ENCODE measurements at places on chromosomes 11 and 22.

DNA sequence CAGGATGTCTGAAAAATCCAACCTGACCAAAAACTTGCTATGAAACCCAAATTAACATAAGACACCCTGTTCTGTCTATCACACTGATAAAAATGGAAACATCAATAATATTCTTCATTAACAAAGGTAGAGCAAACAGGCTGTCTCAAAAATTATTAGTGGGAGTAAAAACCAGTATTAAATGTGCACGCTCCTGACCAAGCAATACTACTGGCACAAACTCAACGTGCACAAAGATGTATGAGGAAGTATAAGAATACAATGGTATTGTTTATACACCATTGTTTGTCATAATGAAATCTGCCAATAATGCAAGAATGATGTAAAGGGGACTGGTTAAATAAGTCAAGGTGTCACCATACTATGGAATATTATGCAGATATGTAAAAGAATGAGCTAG, 288.5 kb downstream of the MN1 start:
- DNase-seq, result no peak

GRCh38 chr11:121586750-121587149, 134.0 kb upstream of the SORL1-AS1 start:
- DNase-seq, result no peak

DNA sequence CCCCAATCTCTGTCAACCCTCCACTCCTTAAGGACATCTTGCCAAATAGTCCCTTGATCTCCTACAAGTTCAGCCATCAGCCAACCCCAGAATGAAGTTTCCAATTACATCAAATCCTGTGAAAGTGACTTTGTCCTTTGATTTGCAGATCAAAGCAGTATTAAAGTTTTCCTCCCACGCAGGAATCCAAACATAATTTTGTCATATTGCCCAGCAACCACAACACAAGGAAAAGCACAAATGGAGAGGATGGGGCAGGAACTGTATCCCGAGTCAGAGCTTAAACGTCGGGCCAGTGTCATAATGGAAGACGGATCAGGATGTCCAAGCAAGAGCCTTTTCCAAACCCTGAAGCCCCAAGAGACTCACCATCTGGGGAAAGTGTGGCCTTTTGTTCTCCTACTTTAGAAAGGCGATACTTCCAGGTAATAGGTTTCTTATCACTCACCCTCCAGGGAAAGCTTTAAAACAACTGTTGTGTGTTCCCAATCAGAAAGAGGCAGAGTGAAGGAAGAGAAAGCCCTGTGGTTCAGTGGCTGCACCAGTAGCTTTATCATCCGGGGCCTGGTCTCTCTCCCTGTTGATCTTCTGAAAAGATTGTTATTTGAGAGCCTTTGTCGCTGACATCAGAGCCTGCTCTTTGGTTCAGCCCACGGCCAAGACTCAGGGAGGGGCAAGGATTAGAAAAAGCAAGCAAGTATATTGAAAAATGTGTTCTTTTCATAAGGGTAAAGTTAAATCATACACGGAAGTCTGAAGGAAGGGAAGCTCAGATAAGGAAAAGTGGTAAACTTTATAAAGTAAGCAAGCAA, 41.7 kb downstream of the EXPH5 start:
- no peak for DNase-seq

GRCh38 chr11:120710354-120711131, 199.0 kb downstream of the GRIK4 start:
- DNase-seq, result no peak

DNA sequence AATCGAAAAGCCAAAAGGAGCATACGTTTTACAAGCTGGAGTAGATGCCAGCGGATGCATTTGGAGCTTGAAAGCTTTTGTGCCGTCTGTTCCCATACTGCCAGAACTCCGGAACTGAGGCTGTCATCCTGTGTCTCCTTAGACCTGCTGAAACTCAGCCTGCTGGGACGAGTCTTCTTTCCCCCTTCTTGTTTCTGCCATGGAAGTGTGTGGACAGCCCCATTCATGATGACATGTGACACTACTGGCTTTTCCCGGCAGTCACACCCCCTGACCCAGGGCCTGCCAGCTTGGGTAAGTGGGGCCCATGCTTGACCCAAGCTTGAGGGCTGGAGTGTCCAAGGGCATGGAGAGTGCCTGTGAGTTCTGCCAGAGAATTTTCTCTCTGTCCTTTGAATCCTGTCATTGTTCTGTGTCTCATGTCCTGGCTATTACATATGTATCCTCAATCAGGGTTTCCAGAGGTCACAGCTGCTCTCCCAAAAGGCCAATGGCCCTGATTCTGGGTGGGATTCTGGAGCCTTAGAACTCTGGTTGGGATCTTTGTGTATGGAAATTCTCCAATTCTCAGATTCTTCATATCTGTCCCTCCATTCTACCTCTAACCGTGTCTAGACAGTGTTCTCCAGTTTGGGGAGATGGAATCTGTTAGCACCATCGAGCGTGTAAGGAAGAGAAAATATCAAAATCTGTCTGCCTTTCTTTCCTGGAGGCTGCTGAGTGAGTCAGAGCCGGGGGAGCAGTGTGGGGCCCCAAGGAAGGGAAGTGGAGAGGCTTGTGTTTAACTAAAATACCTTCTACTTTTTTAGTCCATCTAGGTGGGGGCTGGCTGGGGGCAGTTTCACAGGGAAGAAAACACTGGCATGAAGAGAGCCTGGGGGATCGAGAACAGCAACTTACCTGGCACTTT, 73.2 kb downstream of the KIAA1671 start:
- no peak for DNase-seq

DNA sequence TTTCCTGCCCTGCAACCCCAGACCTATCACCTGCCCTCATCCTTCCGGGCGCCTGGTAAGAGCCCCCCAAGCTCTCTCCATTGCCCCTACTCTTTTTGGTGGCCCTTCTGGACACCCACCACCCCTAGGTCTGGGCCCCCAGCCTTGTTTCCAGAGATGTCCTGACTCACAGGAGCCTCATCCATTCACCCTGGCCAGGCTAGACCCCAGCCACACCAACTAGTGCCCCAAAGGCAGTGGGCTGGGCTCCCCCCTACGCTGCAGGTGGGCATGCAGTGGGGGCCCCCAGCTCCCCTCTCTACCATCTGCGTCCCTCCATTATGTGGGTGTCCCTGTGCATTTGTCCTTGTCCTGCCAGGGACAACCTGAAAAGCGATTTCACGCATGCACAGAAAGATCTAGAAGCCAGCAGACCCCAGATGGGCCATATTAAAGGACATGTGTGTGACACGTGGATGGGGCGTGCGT, 1.4 kb downstream of the MRGPRF start:
- no peak for DNase-seq

- no peak for DNase-seq
These were observed 8.3 kb downstream of the SRSF8 start for GRCh38 chr11:95074792-95075563.

- DNase-seq, result no peak
These were observed 71.8 kb upstream of the PITPNB start for GRCh38 chr22:27990879-27991278.

GRCh38 chr22:30680991-30681770, 13.5 kb upstream of the OSBP2 start:
- no peak for DNase-seq

- DNase-seq, result no peak
These were observed 6.5 kb downstream of the MRPL23 start for GRCh38 chr11:1953489-1954266.

GRCh38 chr11:59582006-59582405, 33.6 kb downstream of the OSBP start:
- no peak for DNase-seq

DNA sequence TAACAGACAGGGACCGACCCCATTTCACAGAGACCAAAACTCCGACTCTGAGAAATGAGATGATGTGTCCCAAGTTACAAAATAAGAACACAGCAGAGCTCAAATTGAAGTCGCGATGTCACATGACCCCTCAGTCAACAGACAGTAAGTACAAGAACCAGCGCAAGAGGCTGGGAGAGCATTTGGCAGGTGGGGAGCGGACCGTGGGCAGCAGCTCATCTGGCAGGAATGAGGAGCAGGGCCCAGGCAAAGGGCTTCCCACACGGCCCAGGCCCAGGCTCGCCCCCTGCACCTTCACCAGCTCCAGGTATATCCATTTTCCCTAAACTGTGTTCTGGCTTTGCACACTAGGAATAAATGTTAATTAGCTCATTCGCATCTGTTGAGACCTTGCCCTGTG, 34.3 kb downstream of the SCUBE1 start:
- no peak for DNase-seq

DNA sequence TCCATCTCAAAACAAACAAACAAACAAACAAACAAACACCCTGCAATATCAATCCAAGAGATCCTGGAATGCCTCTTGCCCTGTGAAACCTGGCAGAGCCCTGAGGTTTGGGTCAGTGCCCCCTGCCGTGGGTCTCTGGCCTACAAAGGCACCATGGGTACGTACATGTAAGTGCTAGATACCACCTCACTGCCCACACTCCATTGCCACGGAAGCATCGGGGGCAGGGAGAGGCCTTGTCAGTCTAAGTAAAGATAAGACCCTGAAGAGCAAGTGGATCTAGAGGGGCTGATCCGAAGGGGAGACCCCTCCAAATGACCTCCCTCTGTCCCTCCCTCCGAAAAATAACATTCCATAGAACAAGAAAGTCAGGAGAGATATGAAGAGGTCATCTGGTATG, 2.0 kb upstream of the MIEF1 start:
- DNase-seq, result no peak

- DNase-seq, result no peak
These were observed 1.6 kb upstream of the MCAM start for GRCh38 chr11:119318240-119319135.

DNA sequence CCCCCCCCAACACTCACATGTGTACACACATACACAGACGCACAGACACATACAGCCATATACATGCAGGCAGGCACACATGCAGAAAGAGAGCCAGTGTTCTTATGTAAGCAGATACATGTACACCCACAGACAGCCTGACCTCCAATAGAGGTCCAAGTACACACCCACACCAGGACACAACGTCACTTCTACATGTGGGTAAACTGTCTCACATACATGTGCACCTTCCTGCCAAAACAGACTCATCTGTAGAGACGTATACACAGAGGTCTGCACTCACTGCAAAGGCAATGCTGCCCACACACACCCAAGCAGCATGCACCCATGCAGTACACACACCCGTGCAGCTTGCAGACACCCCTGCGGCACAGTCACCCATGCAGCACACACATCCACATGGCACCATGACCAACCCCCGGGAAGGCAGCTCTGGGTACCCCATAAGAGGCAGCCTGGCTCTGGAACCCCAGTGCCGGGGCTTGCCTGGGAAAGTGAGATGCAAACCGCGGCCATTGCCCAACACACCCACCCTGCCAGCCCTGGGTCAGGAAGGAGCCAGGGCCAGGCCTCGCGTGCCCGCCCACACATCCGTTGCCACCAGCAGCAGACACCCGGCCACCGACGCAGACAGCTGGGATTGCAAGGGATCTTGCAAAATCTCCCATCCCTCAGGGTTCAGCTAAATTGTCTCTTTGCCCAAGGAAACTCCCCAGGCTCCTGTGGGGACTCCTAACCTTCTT, 10.1 kb downstream of the CASTOR1 start:
- DNase-seq, result no peak

DNA sequence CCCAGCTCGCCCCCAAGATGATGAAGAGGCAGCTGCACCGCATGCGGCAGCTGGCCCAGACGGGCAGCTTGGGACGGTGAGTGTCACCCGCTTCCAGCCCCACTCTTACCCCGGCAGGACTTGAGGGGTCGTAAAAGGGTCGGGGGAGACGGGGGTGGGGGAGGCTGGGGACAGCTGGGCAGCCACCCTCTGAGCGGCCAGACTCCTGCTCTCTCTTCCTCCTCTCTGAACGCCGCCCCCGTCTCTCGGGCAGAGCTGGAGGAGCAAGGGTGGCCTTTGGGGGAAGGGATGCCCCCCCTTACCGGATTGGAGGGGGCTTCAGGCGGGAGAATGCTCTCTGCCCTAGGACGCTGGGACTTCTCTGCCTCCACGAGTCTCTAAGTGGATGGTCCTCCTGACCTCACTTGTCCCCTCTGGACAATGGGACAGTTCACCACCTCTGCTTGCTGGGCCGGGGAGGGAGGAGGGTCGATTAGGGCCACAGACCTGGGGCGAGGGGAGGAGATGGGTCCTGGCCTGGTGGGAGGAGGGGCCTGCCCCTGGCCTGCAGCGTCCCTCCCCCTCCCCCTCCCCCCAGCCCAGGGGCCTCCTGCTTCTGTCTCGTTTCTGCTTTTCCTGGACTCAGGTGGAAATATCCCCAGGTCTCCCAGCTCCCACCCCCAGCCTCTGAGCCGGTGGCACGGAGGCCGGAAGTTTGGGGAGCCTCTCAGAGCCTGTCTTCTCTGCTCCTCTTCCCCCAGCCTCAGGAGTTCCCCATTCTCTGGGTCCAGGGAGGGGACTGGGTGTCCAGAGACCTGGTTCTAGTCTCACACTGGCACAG, 512 bp downstream of the SH3BP1 start:
- DNase-seq, result no peak

DNA sequence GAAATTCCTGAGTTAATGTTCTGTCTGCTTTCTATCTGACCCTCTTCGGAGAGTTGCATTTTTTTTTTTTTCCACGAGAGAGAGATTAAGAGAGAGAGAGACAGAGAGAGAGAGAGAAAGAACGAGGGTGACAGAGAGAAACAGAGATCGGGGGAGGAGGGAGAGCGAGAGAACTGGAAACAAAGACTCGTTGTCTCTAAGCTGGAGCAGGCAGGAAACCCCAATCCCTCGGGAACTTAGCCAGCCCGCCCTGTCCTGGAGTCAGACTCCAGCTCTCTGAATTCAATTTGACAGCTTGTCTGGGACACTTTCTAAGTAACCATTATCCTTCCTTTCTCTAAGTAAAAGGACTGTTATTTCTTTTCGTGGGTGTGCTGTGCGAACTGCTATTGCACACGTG, 76.9 kb downstream of the KCNJ1 start:
- DNase-seq, result no peak

DNA sequence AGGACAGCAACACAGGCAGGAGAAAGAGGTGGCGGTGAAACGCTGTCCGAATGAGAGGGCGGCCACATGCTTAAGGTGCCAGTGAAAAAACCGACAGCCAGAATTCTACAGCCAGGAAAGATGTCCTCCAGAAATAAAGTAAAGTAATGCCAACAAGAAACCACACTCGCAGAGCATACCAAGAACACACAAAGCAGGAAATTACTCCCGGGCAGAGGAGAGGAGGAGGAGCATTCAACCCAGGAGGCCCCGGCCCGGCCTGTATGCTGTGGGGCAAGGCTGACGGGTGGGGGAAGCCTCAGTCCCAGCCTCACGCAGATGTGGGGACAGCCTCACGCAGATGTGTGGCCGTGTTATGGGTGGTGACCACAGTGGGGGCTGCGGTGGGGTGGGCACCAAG, 28.0 kb downstream of the CHID1 start:
- no peak for DNase-seq

Data from activated naive CD8-positive, alpha-beta T cell treated with anti-CD3 and anti-CD28 coated beads, Interleukin-2, amount 50 U/mL, for 16 hours (primary cell).